ENCODE measurements at places on chromosomes 16 and 17.

- DNase-seq, result no peak
Observed at GRCh38 chr17:77523540-77523939, 382.8 kb downstream of the SEC14L1 start.

GRCh38 chr16:84443166-84443802, 61.2 kb downstream of the MEAK7 start:
- no peak for DNase-seq

- no peak for DNase-seq
Observed at GRCh38 chr16:83045790-83046189, 419.0 kb downstream of the CDH13 start.

GRCh38 chr17:57528058-57528451, 217.0 kb downstream of the CCDC182 start:
- DNase-seq, result no peak

GRCh38 chr17:33871720-33872540, 383.2 kb upstream of the CCL2 start:
- no peak for DNase-seq
